ENCODE measurements at places on chromosomes 7 and 10.

DNA sequence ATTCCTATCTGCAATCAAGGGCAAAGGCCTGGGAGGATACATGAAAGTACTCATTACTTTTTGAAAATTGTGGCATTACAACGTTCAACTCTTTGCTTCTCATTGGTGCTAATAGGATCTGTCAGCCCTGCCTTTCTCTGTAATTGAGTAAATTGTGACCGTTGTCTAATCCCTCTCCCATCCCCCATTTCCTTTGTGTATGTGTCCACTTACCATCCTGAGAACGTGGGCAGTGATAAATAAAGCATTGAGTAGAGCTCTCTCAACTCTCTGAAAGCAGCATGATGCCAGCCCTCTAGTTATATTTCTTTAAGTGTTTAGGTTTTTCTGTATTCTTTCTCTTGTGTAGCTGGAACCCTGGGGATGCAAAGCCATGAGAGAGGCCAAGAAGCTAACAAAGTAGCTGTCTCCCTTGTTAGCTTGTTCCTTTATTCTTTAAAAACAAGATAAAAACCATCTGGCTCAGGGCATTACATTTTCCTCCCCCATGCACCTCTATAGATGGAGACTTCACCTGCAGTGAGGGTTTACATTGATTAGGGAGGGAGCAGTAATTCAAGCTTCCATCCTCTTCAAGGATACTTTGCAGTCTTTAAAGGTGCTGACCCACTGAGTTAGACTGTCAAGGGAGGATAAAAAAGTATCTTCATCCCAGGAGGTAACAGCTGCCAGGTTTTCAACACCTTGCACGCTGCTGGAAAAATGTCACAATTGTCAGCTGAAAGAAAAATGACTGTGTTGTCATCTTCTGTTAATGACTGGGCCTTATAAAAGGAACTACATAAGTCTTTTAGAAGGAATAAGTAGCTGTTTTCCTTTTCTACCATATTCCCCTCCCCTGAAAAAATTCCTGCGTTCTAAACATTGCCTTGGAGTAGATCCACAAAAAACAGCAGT is 112.3 kb downstream of the BTRC start:
- DNase-seq: no peak

DNA sequence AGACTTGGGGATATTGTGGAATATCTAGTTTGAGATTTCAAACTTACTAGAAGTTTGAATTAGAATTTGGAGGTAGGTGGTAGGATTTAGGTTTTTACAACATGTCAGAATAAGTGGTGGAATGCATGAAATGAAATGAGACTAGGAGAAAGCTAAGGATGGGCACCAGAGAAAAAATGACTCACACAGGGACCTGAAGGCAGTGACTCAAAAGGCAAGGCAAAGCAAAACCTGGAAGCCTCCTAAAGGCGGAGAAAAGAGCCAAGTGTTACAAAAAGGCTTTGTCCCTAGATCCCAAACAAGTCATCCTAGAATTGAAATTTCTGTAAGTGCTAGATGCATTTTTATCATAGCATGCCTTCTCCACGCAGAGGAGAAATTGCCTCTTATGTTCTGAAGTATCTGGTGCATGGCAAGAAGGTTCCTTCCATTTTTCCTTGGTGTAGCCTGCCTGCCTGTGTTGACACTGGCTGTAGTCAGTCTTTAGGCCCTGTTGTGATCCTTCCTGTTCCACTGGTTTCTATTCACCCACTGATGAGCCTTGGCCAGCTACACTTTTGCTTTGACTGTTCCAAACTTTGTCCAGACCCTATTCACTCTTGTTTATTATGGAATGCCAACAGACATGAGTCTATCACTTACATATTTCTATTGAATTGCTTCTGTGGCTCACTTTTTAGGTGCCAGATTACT is 109.3 kb downstream of the ETV1 start:
- no peak for DNase-seq

GRCh38 chr10:99534939-99535763 is 2.4 kb downstream of the NKX2-3 start:
- DNase-seq: no peak

DNA sequence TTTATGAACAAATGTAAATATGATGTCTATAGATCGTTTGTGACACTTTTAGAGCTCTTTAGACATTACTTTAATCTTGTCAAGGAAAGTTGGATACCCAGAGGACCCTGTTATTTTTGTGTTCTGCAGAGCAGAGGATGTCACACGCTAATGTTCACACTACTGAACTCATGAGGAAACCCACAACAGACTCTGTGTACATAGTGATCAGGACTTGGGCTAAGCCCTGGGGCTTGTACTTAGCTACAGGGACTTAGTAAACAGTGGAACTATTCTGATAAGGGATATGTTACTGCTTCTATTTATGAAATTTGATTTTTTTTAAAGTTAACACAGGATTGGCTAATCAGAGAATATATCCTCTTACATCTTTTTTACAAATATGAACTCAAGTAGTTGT is 36.1 kb upstream of the ZNF518A start:
- DNase-seq: no peak

GRCh38 chr7:109895536-109895935 is 1195.4 kb upstream of the LRRN3 start:
- DNase-seq: no peak

- DNase-seq: no peak
These were observed 23.6 kb upstream of the SEMA3C start for GRCh38 chr7:80942261-80943041.

DNA sequence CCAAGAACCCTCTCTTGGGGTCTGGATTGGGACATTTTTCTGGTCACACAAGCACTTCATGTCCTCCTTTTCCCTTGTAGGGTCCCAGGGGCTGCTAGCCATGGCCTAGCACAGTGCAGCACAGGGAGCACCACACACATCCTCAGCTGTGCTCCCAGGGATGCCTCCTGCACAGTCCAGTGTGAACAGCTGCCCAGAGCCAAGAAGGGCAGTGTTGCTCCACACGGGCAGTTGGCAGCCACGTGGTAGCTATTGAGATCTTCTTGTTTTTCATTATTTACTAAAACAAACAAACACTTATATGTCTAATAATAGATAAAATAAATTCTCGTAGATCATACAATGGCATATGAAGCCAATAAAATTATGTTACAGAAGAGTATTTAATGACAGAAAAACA is 13.9 kb upstream of the LANCL2 start:
- DNase-seq: no peak

GRCh38 chr10:107022600-107023354 is 141.7 kb downstream of the SORCS1 start:
- no peak for DNase-seq

GRCh38 chr10:119132521-119133345 is 28.8 kb downstream of the DENND10 start:
- DNase-seq: no peak

- no peak for DNase-seq
These were observed 188.8 kb upstream of the SVIL start for GRCh38 chr10:29823553-29824080.

DNA sequence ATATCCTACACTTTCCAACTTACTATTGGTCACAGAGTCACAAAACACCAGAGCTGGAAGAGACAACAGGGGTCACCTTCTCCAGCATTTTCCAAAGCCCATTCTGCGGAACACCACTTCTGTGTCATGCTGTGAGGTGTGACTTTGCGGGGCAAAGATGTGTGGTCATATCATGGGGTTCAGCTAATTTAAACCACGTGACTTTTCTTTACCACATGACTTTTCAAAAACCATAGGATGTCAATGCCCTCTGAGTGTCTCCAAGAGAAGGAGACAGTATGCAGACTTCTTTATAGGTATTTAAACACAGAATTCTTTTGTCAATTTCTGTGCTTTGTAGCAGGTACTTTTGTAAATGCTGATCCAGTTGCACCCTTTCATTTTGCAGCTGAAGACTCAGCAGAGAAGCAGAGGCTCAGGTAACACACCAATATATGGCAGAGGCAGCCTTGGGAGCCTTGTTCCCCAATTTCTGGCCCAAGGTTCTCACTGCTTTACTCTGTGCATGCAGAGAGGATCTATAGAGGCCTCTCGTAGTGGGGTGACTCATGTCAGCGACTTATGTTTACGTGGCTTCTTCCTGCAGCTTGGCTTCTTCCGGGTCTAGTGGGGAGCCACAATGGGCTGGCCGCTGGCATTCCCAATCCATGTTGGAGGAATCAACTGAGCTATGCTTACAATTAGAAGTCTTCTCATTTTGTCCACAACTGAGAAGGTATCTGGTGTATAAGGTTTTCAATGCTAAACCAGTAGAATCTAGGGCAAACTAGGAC is 104.0 kb upstream of the RHOBTB1 start:
- DNase-seq: no peak

DNA sequence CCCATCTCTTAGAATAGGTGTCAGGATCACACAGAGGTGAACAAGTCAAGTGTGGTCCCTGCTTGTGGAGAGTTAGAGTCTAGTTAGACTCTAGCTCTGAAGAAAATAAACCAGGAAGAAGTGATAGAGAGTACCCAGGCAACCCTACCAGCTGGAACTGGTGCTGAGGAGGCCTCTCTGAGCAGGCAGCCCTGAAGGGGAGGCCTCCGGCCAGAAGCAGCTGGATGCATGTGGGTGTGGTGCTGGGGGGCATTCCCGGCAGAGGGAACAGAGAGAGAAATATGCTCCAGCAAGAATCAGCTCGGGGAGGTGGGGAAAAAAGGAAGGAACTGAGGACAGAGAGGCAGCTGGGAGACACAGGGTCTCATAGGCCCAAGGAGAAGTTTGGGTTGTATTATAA is 68.6 kb downstream of the APBB1IP start:
- DNase-seq: no peak

- no peak for DNase-seq
These were observed 131.9 kb downstream of the SDK1 start for GRCh38 chr7:3432911-3433310.

DNA sequence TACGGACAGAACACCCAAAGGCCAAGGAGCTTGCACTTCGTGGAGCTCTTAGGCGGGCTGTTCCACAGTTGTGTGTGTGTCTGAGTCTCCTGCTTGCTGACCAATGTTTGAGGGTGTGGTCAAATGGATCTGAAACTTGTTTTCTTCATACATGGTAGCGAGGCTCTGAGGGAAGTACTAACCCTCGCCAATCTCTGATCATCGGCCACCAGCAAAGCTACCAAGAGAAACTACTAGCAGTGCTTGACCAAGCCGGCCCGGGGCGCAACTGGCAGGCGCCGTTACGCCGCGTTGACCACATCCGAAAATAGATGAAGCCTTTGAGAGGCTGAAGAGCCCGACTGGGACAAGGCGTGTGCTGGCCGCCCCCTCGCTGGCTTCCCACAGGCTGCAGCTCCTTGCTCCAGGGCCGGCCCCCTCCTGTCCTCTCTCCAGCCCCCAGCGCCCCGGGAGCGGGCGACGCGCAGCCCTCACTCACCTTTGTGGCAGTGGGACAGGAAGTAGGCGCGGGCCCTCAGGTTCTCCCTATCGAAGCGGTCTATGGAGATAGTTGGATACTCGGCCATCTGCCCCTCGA is 384 bp downstream of the DCLRE1C start:
- no peak for DNase-seq

DNA sequence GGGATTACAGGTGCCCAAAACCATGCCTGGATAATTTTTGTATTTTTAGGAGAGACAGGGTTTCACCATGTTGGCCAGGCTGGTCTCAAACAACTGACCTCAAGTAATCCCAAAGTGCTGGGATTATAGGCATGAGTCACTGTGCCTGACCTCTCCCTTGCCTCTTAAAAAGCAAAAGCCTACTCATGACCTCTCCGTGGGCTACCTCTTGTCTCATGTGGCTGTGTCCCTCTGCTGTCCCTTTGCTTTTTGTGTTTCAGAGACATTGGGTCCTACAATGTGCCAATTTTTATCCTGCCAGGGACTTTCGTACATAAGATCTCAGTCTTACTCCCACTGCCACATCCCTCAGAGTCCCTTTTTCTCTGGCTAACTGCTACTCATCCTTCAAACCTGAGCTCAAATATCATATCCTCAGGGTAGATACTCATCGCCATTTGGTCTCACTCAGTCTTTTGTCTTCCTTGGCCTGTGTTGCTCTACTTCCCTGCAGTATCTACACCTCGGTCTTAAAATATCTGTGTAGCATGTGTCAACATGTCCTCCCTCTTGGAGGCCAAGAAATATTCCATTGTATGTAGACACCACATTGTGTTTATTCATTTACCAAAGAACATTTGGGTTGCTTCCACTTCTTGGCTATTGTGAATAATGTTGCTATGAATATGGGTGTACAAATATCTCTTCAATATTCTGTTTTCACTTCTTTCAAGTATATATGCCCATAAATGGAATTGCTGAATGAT is 465.0 kb upstream of the KLF6 start:
- DNase-seq: no peak

GRCh38 chr7:44111761-44112160 is 7.6 kb downstream of the AEBP1 start:
- no peak for DNase-seq

DNA sequence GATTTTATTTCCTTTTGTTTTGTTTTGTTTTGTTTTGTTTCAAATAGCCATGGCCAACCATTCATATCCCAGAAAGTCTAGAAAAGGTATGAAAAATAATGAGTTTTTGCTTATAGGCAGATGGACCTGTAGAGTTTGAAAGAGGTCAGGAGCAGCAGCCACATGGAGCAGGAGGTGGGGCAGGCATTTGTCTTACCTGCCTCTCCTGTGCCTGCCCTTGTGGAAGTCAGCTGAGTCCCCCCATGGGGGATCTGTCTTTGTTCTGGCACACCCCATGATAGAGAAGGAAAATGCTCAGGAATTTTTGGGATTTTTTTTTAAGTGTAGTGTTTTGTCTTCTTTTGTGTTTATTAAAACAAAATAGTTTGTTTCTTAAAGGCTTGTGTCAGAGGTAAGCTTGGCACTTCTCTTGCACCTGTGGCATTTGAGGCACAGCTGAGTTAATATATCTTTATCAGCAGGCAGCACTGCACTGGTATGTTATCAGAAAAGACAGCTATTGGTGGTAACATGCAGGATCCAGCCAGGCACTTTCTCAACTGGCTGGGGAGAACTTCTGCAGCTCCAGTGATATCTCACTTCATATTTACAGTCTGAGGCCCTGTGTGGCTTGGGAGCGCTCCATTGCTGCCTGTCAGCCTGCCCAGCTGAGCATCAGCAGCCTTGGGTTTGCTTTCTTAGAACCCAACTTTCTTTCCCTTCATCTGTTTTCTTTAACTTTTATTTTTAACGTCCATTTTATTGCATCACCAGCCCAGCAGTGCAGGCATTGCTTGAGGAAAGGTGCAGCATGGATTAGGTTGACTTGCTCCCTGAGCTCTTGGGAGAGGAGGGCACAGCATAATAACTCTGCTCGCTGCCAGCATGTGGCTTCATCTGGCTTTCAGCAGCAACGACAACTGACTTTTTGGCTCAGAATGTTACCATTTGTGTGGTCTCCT is 44.4 kb downstream of the LRRC4 start:
- no peak for DNase-seq

- no peak for DNase-seq
These were observed 42.2 kb downstream of the GPR85 start for GRCh38 chr7:113044394-113044793.

DNA sequence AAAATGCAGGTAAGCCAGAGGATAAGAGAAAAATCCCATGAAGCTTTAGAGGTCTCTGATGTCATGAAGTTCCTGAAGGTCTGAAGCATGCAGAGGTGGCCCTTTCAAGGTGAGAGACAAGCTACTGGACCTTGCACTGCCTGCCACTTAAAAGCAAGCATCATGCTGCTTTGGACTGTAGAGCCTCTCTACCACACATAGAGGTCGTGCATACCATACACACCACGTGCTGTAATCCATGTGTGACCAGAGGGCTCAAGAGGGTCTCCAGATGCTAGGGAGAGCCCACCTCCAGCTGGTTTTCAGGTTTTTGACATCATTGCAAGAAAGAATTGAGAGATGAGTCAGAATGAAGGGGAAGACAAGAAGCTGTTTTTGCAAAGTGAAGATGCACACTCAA is 436.4 kb downstream of the TCERG1L start:
- no peak for DNase-seq

All from stimulated activated CD8-positive, alpha-beta memory T cell treated with anti-CD3 and anti-CD28 coated beads, Interleukin-7, amount 100 ng/mL, for 1 hour (primary cell).